ENCODE measurements at places on chromosomes 3 and 15.

GRCh38 chr3:194689493-194689944 lies 3.8 kb downstream of the FAM43A start:
- peak; percentile 73 for DNase-seq

DNA sequence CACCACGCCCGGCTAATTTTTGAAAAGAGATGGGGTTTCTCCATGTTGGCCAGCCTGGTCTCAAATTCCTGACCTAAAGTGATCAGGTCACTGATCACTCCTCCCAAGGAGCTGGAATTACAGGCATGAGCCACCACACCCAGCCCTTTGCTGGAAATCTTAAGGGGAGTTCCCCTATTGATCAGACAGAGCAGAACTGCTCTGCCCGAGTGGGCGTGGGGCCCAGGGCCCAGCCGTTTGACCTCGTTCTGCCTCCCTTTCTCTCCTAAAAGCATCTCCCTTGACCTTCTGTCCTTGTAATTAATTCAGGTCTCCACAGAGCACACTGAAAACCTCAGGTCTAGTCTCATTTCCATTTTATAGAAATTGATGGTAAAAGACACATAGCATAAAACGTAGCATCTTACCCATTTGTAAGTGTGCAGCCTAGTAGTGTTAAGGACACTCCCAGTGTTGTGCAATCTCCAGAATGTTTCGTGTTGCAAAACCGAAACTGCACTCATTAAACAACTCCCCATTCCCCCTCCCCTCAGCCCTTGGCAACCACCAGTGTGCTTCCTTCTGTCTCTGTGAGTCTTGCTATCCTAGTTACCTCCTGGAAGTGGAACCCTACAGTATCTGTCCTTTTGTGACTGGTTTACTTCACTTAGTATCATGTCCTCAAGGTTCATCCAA lies 89.3 kb downstream of the SLCO3A1 start:
- peak; percentile 79 for DNase-seq

DNA sequence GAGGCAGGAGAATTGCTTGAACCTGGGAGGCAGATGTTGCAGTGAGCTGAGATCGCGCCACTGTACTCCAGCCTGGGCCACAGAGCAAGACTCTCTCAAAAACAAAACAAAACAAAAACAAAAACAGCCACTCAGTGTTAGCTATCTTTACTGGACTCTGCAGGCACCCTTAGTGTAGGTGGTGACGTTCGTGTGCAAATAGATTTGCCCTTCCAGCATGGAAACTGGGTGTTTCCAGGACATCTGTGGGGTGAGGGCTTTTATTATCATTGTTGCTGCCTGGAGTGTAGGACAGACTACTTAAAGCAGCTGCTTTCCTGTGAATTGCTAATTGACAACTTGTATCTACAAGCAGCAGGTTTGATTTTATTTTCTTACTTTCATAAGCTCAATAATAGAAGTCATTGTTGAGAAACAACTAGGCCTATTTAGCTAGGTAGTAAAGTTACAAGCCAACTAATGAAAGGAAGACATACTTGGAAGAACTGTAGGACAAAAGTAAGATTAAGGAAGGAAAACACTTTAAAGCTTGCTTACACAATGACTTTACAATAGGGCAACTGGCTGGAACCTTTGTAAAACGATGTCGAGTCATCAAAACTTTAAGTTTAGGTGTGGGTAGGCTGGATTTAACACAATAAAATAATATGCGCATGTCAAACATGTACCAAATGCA lies 25.4 kb upstream of the SPPL2A start:
- DNase-seq, result no peak

DNA sequence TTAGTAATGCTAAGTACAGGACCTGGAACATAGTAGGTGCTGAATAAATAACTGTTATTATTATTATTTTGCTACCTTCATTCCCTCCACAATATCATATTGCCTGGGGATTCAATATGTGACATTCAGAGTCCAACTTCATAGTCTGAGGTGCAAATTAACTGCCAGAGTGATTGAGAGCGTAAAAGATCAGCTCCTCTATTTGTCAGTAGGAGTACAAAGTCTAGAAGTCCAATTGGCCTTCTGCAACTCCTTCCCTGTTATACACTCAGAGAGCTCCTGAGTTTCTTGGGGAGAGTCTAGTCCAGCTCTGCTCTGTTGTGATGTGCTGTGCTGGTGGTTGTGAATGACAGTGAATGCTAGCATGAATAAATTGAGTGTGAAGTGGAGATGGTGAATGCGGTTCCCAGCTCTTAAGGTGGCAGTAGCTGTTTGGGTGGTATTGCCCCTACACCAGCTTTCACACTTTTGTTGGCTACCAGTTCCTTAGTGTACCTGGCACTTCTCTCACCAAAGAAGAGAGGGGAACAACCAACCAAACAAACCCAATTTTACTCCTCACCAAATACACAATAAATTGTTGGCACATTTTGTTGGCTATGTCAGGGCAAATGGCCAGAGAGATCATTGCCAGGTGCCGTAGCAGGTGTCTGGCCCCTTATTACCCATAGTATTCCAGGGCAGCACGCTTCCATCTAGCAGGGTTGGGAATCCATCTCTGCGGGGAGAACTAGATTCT lies 270.1 kb upstream of the TBL1XR1 start:
- DNase-seq, result no peak

- no peak for DNase-seq
These were observed 229.2 kb upstream of the LRTM1 start for GRCh38 chr3:55156851-55157650.

DNA sequence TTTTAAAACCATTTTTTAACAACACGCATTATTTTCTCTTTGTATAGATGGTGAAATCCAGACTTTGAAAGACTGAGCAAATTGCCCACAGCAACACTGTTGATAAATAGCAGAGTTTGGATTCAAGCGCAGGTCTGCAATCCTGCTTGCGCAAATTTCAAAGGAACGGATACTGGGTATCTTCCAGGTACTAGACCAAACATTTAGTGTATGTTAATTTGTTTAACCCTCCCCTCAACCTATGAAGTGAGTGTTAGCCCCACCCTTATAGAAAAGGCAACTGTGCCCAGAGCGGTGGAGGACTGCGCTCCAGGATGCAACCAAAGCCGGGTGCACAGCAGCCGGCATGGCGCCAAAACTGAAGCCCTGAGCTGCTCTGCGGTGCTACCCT lies 103.8 kb downstream of the CPN2 start:
- DNase-seq, result no peak

- DNase-seq, result no peak
These were observed 120.9 kb downstream of the CACNA2D3 start for GRCh38 chr3:54243056-54243931.

- no peak for DNase-seq
These were observed 221.2 kb downstream of the SNRPN start for GRCh38 chr15:25175789-25176615.

DNA sequence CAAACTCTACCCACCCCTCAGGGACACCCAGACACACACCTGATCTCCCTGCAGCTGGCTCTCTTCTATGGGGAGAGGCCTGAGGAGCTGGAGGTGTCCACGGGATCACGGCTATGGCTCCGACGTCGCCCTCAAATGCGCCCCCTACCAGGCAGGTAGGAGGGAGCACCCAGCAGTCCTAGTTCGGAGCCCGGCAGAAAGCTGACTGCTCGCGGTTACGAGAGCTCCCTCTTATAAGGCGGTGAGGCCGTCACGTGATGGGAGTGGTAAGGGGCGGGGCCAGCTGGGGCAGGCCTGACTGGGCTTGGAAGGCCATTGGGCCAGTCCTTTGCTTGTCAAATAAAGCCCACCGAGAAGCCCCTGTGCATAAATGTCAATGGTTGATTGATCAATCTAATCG lies at the start of gene PRR20G:
PRR20G (minus strand) TSS at position 207 of the 400 bp plus-strand sequence. CDS start 681 bp downstream, outside the sequence.
- DNase-seq, result no peak

DNA sequence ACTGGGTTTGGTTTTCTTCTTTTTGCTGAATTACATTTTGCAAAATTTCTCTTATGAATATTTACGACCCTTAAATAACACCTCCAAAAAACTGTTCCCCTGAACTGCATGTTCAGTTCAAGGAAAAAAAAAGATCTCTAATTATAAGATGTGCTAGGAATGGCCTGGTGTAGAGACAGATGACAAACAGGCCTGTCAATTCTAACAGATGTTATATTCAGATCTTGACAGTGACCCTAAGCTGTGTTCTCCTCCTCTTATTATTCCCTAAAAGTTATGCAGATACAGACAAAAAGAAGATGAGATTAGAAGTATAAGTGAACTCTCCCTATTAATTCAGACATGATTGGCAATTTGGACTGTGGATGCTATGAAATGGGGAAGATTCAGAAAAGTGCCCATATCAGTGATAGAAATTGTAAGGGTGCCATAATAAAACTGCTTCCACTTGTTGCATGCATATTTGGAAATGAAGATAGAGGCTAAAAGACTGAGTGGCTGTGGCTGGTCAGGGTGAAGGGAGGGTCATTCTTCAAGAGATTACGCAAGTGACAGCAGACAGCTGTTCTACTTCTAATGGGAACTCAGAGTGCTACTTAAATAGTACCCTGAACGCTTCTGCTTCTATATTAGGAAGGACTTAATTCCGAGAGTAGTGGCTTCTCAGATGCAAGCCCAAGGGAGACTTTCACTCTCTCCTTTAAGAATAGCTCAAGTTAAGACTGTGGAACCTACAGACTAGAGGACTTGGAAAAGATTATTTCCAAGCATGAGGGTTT lies 75.5 kb downstream of the ADAMTS9 start:
- no peak for DNase-seq

DNA sequence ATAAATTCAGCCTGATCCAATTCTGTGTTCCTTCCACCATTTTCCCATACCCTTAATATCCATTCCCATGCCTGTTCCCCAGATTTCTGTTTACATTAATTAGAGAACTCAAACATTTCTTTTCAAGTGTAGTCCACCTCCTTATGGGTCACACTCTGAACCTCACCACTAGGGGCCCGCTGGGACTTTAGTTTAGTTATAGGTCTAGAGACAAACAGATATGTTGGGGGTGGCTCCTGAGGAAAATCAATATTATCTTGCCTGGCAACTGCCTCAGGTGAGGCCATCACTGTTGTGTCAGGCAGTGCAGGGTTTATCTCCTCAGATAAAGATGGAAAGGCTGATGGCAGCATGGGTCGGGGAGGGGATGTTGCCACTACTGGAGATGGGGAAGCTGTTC lies 72.8 kb downstream of the CLDN1 start:
- no peak for DNase-seq

GRCh38 chr3:71441217-71441924 lies 142.2 kb downstream of the FOXP1 start:
- DNase-seq, result no peak

DNA sequence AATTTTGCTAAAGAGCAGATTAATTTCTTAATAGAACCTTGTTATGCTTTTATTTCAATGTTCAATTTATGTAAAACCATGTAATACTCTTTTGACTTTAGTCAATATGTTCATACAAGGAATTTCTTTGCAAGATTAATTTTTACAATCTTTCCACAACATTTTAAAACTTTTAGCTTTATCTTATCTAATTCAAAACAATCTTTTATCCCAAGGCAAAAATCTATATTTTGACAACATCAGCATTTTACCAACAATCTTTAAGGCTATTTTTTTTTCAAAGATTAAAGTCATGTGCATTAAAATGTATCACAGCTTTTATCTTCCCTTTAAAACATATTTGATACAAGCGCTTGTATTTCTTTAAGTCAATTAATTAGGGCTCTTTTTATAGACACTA lies 914.7 kb downstream of the PLOD2 start:
- peak; percentile 57 for DNase-seq

GRCh38 chr3:152269831-152270734 lies 1.4 kb downstream of the MBNL1 start:
- DNase-seq, result no peak

DNA sequence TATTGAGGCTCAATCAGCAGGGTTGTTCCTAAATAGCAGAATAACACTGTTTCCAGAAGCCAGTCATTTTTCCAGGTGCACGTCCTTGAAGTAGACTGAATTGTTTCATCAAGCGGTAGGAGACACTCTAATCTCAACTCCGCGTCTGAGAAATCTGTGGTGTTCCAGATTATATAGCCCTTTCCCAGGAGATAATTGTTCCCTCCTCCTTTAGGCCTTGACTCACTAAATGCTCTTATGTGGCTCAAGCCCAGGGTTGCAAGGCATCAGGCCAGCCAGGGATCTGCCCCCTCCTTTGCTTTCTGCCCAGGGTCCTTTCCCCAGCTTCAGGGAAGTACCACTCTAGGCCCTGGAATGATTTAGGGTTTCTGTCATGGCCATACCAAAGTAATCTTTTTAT lies 5.7 kb upstream of the HLTF start:
- DNase-seq, result no peak

- DNase-seq, result no peak
These were observed 25.7 kb upstream of the DYNC1LI1 start for GRCh38 chr3:32596282-32596908.

GRCh38 chr15:82570721-82571508 lies 30.7 kb upstream of the RPS17 start:
- no peak for DNase-seq

- DNase-seq, result no peak
These were observed 43.7 kb downstream of the PLXNA1 start for GRCh38 chr3:127026661-127027060.

DNA sequence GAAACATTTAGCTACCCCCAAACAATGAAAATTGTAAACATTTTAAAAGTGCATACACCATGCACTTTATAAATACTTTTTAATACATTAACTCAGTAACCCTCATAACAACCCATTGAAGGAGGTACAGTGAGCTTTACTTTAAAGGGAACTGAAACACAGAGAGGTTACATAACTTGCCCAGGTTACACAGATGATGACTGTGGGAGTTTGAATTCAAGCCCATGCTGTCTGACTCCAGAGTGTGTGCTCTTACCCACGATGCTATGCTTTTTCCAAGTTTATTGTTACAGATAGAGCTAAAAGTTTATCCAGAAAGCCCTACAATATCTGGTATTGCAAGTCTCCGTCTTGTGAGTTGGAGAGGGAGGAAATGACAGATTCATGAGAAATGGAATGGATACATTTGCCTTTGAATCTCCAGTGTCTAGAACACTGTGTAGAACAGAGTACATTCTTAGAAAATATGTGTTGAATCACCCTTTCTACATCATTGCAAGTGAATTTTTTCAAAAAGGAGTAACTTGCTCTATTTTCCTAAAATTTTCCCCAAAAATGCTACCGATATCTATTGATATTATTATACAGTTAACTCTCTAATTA lies 428.3 kb downstream of the NAALADL2 start:
- DNase-seq, result no peak

GRCh38 chr3:179174316-179174715 lies 26.2 kb downstream of the PIK3CA start:
- no peak for DNase-seq

GRCh38 chr3:140843656-140844055 lies 98.0 kb upstream of the SLC25A36 start:
- no peak for DNase-seq

GRCh38 chr15:100735129-100736053 lies 133.0 kb downstream of the ASB7 start:
- DNase-seq, result no peak

- no peak for DNase-seq
These were observed 6.2 kb downstream of the SCAANT1 start for GRCh38 chr3:63905731-63906620.

- DNase-seq, result no peak
These were observed 15.6 kb upstream of the GYG1 start for GRCh38 chr3:148975696-148976095.

DNA sequence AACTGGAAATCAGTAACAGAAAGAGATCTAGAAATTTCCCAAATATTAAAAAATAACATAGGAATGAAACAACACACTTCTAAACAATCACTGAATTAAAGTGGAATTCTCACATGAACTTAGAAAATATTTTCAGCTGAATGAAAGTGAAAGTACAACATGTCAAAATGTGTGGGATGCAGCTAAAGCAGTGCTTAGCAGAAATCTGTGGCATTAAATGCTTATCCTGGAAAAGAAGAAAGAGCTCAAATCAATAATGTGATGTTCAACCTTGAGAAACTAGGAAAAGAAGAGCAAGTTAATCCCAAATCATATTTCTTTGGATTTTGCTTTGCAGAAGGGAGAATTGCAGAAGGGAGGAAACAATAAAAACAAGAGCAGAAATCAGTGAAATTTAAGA lies 98.2 kb upstream of the NR2E3 start:
- DNase-seq, result no peak
